ENCODE measurements at places on chromosomes 2 and 18.

DNA sequence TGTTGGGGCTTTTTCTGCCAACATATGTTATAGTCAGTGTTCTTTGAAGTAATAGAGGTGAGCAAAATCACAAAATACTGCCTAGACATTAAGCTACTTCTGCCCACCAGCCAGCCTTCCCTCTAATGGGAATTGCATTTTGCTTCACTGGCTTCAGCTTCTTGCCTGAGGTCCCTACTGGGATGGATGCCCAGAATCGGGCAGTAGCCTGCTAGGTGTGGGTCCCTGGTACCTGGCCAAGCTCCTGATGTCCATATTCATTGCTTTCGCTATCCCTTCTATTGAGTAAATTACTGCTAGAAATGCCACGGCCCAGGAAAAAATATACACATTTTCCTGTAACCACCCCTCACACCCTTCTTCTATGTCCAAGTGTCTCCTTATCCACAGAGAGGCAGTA is 27.0 kb downstream of the CRYGD start:
- H3K27ac ChIP-seq, result no peak overlapping the region
- H3K36me3 ChIP-seq, result no peaks in the 10 kb centered on the region
- H3K4me3 ChIP-seq, result no peak overlapping the region
- H3K27me3 ChIP-seq, result no peaks in the 10 kb centered on the region

DNA sequence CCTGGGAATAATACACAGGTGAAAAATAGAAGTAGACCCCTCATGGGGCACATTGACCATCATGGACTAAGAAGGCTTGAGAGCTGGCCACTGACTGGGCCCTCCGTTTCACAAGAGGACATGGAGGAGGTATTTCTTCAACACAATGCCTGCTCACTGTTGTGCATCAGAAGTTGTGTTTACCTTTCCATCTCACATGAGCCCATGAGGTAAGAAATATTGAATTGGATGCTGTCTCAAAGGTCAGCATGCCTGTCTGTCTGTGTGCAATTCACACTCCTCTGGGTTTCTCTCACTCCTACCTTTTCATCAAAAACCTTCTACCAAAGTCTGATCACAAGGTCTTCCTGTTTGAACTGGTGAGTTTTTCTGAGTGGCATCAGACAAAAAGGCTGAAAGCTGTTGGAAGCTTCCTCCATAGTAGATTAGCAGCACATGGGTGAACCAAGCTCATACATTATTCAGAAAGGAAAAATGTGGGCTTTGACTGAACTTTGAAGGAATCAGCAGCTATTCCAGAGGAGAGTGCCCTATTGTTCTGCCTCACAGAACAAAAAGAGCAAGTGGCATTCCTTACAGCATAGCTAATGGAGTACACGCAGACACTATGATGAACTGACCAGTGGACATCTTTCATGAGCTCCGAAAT is 143.2 kb upstream of the RND3 start:
- no peak overlapping the region for H3K27ac ChIP-seq
- H3K4me1 ChIP-seq, result no peaks in the 10 kb centered on the region
- no peak for DNase-seq
- no peaks in the 10 kb centered on the region for H3K27me3 ChIP-seq
- no peaks in the 10 kb centered on the region for H3K36me3 ChIP-seq
- H3K4me3 ChIP-seq, result no peak overlapping the region

DNA sequence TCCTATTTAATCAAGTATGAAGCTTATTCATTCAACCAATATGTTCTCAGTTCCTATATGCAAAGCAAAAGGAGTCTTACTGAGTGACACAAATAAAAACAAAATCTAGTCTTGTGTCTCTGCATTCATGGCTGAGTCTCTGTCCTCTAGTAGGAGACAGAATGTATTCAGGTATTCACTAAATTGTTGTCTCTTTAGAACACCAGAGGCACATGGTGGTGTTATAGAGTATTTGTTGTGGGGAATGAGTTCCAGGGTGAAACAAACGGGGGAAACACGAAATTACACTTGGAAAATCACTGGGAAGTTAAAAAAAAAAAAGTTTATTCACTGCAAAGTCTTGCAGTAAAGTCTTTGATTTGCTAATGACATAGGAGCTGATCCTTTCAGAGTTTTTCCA is 131.7 kb upstream of the FSHR start:
- DNase-seq, result no peak
- no peaks in the 10 kb centered on the region for H3K27me3 ChIP-seq
- no peak overlapping the region for H3K27ac ChIP-seq

GRCh38 chr2:188852772-188853171 is 121.4 kb upstream of the COL3A1 start:
- H3K4me3 ChIP-seq, result no peak overlapping the region
- H3K4me1 ChIP-seq, result no peaks in the 10 kb centered on the region
- no peak for DNase-seq
- no peaks in the 10 kb centered on the region for H3K27me3 ChIP-seq

DNA sequence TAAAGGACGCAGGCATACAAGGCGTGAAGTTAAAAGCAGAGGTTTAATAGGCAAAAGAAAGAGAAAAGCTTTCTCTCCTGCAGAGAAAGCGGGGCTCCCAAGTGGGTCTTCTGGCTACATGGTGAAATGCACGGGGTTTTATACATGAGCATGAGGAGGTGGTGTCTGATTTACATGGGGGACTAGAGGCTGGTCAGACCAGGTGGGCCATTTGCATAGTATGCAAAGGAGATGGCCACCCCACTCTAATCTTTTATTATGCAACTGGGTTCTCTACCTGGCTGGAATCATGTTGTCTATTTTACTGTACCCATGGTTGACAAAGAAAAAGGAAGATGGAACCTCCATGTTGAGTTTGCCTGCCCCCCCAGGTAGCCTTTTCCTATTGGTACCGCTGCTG is 356.2 kb downstream of the KCNJ3 start:
- H3K27ac ChIP-seq, result no peak overlapping the region
- DNase-seq, result no peak
- no peaks in the 10 kb centered on the region for H3K27me3 ChIP-seq

- no peaks in the 10 kb centered on the region for H3K36me3 ChIP-seq
- DNase-seq, result no peak
- H3K27me3 ChIP-seq, result no peaks in the 10 kb centered on the region
- H3K27ac ChIP-seq, result no peak overlapping the region
- no peaks in the 10 kb centered on the region for H3K4me1 ChIP-seq
These were observed 467.2 kb downstream of the NRXN1 start for GRCh38 chr2:50564766-50565165.

DNA sequence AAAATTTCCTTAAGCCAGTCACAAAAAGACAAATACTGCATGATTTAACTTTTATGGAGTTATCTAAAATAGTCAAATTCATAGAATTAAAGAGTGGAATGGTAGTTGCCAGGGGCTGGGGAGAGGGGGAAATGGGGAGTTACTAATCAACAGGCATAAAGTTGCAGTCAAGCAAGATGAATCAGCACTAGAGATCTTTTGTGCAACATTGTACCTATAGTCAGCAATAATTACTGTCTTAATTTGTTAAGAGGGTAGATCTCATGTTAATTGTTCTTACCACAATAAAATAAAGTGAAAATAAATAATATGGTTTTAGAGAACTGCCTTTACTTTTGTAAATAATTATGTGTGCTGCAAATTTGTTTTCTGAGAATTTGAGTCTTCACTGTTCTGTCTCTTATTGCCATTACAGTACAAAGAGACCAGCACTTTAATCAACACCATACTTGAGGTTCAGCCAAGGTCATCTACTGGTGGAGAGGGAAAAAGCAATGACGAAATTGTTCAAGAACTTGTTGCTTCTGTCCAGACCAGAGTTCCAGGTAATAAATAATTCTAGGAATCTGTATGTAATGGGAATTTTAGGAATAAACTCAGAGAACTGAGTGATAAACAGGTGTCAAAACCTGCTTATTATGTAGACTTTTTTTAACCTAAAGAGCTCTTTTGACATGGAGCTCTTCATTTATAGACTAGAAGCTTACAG is 75.5 kb downstream of the TRABD2A start:
- no peak overlapping the region for H3K27ac ChIP-seq
- H3K36me3 ChIP-seq, result no peaks in the 10 kb centered on the region
- H3K4me1 ChIP-seq, result peaks cover 10% of the 10 kb centered on the region
- no peak for DNase-seq
- no peaks in the 10 kb centered on the region for H3K27me3 ChIP-seq

GRCh38 chr18:48794251-48794970 is 156.4 kb downstream of the SMAD7 start:
- no peak overlapping the region for H3K27ac ChIP-seq
- no peak for DNase-seq
- no peaks in the 10 kb centered on the region for H3K27me3 ChIP-seq

GRCh38 chr2:12259493-12259892 is 457.2 kb upstream of the TRIB2 start:
- no peak for DNase-seq
- no peaks in the 10 kb centered on the region for H3K27me3 ChIP-seq
- no peaks in the 10 kb centered on the region for H3K4me1 ChIP-seq

- H3K4me3 ChIP-seq, result no peak overlapping the region
- peak; percentile 51 for DNase-seq
- H3K4me1 ChIP-seq, result no peaks in the 10 kb centered on the region
- no peaks in the 10 kb centered on the region for H3K36me3 ChIP-seq
- no peaks in the 10 kb centered on the region for H3K27me3 ChIP-seq
These were observed 54.7 kb upstream of the SLC1A4 start for GRCh38 chr2:64934530-64934929.

DNA sequence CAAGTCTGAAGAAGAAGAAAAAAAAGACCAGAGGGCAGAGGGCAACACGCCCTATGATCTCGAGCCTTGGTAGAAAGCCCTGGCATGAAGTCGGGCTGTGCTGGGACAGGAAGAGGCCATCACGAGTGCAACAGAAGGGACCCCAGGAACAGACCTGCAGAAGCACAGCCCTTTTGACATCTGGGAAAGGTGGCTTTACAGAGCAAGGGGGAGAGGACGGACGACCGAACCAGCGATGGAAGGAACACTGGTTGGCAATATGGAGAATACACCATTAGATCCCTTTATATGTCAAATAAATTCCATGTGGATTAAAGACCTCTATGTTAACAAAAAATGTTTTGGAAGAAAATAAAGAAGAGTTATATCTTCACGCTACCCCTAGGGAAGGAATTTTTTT is 10.7 kb downstream of the KIF1A start:
- H3K4me3 ChIP-seq, result no peak overlapping the region
- H3K27ac ChIP-seq, result no peak overlapping the region
- H3K27me3 ChIP-seq, result peaks cover 23% of the 10 kb centered on the region
- DNase-seq, result peak; percentile 3

GRCh38 chr2:28293416-28293815 is 99.2 kb upstream of the FOSL2 start:
- no peak overlapping the region for H3K27ac ChIP-seq
- no peak for DNase-seq
- no peaks in the 10 kb centered on the region for H3K4me1 ChIP-seq
- H3K36me3 ChIP-seq, result no peaks in the 10 kb centered on the region

- no peaks in the 10 kb centered on the region for H3K27me3 ChIP-seq
- DNase-seq, result no peak
- H3K4me1 ChIP-seq, result no peaks in the 10 kb centered on the region
- no peak overlapping the region for H3K27ac ChIP-seq
- no peaks in the 10 kb centered on the region for H3K36me3 ChIP-seq
- H3K4me3 ChIP-seq, result no peak overlapping the region
These were observed 128.2 kb upstream of the ALKAL2 start for GRCh38 chr2:415986-416610.

GRCh38 chr2:59851836-59852475 is 701.5 kb downstream of the BCL11A start:
- no peak overlapping the region for H3K27ac ChIP-seq
- no peak overlapping the region for H3K4me3 ChIP-seq
- no peaks in the 10 kb centered on the region for H3K36me3 ChIP-seq
- no peaks in the 10 kb centered on the region for H3K27me3 ChIP-seq
- DNase-seq, result peak; percentile 8
